GM06990 (cell line): ENCODE measurements at places on chromosomes 12 and 14.

- DNase-seq, result no peak
These were observed 86.3 kb upstream of the PDZRN4 start for GRCh38 chr12:41101806-41102205.

DNA sequence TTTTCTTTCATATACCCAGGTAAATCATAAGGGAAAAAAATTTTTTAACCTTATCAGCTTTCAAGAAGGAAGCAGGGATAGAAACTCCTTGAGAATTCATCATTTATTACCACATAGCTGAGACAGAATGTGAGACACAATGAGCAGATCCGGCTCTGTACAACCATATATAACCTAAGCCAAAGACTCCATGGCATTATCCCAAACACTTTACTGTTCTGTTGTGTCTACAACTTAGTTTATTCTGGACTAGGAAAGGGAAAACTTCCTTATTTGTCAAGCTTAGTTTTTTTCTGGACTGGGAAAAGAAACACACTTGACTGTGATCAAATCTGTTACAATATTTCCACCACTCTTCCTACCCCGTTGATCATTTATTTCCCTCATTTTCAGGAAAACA, 38.3 kb upstream of the CATSPERB start:
- no peak for DNase-seq

DNA sequence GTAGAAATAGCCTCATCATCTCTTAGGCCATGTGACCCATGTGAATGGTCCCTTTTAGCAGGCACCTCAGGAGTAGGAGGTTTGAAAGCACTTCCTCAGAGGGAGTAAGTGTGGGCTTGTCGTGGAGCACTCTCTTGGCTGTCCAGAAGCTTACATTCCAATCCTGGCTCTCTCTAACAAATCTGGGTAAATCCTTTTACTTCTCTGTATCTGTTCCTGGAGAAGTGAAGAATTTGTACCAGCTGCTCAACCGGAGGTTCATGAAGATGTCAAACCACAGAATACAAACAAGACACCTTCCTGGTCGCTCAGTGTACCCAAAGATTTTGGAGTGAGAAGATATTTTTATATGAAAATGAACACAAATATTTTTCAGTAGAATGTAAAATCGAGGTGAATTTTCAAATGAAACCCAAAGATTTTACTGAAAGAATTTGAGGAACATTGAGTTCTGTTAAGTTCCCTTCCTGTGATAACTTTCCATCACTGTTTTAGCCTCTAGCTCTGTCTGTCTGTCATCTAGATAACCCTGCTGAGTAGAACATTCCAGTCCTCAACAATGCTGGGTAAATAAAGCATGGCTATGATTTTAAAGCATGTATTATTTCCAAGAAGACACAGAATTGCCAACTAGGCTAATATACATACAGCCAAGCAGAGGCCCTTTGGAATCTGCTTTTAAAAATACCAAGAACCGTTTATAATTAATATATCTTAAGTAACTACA, 263.9 kb upstream of the RGS6 start:
- DNase-seq, result no peak

DNA sequence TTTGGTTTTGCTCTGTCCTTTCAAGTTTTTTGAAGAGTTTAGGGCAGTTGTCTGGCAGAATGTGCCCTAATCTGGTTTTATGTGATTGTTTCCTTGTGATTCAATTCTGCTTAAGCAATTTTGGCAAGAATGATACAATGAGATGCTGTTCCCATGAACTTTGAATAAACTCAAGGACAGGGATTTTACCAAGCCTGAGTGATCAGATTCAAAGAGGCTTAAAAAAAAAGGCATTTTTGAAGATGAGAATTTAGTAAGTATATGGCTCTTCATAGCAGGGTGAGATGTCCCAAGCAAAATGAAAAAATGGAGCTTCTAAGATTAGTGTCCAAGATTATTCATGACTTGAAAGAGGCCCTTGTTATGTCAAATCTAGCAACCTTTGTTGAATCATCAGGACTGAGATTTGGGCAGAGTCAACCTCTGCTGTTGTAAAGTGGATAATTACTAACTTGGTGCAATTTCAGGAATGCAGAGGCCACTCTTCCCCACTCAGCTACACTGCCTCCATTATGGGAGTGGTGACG, 180.6 kb upstream of the NUDT4 start:
- DNase-seq, result no peak

- DNase-seq, result peak; percentile 13
These were observed 1.5 kb downstream of the CAPRIN2 start for GRCh38 chr12:30753233-30753632.

- DNase-seq, result no peak
These were observed 48.8 kb downstream of the SLC38A1 start for GRCh38 chr12:46219877-46220655.

DNA sequence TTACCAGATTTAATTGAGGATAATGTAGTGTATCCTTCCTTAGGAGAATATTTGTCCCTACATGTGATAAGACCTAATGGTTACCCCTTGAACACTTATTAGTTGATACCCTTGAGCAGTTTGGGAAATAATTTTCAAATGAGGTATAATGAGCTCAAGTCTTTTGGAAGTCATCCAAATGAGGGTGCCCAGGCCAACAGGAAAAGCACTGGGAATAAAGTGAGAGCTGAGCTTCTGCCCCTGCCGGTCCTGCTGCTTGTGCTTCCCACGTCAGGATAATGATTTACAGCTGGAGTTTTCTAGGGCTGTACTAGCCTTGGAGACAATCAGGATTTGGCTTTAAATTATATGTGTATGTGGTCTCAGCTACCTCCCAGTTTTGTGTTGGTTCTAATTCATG, 178.8 kb upstream of the FRMD6 start:
- DNase-seq, result no peak
